GM23338 (cell line): ENCODE measurements at places on chromosomes 6 and 20.

GRCh38 chr6:117840541-117840983 is 66.5 kb upstream of the SLC35F1 start:
- peak; percentile 84 for DNase-seq

DNA sequence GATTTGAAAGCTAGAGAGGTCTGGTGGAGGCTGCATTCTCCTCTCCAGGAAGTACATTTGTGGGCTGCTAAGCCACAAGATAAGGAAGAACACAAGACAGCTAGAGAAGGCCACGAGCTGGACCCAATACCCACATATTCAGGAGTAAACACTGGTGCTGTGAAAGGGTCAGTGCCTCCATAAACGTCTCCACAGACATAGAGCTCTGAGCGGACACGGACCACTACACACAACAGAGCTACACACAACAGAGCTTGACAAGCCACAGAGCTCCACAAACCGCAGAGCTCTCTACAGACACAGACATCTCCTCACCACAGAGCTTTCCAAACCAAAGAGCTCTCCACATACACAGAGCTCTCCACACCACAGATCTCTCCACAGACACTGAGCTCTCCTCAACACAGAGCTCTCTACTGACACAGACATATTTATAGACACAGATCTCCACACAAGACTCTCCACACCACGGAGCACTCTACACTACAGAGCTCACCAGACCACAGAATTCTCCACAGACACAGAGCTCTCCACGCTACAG is 51.9 kb downstream of the ERMARD start:
- DNase-seq: no peak

GRCh38 chr20:23270382-23270911 is 80.1 kb upstream of the NXT1 start:
- no peak for DNase-seq

GRCh38 chr6:81144346-81144745 is 608.1 kb downstream of the TENT5A start:
- no peak for DNase-seq

- DNase-seq: no peak
Observed at GRCh38 chr6:17714879-17715851, 8.4 kb upstream of the NUP153 start.

DNA sequence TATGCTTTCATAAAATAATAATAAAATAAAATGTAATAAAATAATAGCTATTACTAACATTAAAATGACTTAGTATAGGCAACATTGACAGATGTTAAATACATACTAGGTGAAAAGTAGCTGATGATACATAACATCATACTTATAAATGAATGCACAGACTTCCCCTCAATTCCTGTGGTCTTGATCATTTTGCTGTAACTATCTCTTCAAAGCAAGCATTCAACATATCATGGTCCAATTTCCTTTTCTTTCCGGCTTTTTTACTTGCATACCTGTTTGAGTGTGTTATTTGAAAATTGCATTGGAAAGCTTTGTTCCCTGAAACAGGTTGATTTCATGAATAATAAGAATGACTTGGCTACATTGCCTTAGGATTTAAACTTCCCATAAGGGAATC is 309.3 kb downstream of the HDGFL1 start:
- DNase-seq: no peak

- DNase-seq: no peak
Observed at GRCh38 chr20:53052380-53052779, 80.2 kb downstream of the TSHZ2 start.

DNA sequence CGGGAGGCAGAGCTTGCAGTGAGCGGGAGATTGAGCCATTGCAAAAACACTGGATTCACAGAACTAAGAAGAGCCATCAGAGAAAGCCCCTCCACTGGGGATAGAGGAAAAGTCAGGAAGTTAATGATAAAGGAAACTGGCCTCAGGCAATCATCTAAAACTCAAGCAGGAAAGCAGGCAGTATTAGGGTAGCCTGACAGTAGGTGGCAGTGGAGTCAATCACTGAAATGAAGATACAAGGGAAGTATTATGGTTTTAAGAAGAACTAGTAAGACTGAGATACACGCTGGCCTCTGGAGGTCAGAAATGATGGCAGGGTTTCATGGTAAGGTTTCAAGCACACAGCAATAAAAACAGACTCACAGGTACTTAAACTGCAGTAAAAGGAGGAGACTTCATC is 578.3 kb downstream of the HACE1 start:
- peak; percentile 73 for DNase-seq

- no peak for DNase-seq
Observed at GRCh38 chr20:40663304-40663790, 25.7 kb downstream of the MAFB start.

DNA sequence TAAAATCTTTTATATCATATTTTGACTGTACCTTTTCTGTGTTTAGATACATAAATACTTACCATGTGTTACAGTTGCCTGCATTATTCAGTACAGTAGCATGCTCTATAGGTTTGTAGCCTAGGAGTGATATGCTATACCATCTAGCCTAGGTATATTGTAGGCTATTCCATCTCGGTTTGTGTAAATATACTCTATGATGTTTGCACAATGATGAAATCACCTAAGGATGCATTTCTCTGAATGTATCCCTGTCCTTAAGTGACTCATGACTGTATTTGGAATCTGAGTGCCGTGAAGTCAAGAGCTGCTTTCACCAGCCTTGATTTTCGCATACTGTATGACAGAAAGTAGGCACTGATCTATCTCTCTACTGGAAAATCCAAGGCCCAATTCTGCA is 129.9 kb downstream of the UTRN start:
- DNase-seq: no peak

GRCh38 chr6:46243754-46244153 is 73.0 kb upstream of the ENPP5 start:
- no peak for DNase-seq

GRCh38 chr6:107601406-107601805 is 111.5 kb downstream of the SOBP start:
- DNase-seq: no peak

DNA sequence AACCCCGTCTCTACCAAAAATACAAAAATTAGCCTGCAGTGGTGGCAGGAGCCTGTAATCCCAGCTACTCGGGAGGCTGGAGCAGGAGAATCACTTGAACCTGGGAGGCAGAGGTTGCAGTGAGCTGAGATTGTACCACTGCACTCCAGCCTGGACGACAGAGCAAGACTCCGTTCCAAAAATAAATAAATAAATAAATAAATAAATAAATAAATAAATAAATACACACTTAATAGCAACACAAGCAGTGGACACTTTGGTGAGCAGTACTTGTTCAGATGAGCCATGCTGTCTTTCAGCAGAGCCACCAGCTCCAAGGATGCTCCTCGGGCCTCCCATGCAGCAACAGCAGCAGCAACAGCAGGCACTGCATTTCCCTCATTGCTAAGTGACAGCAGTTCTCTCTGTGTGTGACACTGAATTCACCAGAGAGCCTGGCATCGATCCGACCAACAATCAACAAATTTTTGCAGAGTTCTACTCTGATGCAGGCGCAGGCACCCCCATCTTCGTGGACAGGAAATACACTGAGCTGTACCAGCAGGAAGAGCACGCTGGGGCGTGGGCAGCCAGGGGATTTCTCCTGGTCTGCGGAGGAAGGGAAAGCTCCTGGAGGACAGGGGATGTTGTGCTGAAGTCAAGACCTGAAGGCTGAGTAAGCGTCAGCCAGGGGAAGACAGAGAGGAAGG is 54.0 kb upstream of the SNX9 start:
- no peak for DNase-seq

DNA sequence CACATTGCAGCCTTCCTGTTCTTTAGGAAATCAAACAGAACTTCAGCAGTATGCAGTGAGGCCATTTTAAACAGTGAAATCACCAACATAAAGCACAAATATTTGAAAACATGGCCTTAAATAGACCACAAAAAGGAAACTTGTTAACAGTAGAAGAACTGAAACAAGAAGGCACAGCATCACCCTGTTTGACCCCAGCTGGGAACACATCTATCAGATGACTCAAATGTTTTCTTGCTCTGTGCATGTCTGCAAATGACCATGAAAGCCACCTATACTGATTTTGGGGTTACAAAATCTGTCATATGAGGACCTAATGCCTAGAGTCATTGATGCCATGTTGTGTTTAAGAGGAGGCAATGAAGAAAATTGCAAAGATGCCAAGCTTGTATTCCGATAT is 123.8 kb upstream of the ADGRF1 start:
- no peak for DNase-seq

GRCh38 chr6:72639920-72640614 is 18.2 kb downstream of the KCNQ5 start:
- DNase-seq: no peak

GRCh38 chr6:169976301-169977081 is 225.1 kb downstream of the ERMARD start:
- no peak for DNase-seq

GRCh38 chr20:51131811-51132210 is 108.9 kb upstream of the KCNG1 start:
- no peak for DNase-seq

DNA sequence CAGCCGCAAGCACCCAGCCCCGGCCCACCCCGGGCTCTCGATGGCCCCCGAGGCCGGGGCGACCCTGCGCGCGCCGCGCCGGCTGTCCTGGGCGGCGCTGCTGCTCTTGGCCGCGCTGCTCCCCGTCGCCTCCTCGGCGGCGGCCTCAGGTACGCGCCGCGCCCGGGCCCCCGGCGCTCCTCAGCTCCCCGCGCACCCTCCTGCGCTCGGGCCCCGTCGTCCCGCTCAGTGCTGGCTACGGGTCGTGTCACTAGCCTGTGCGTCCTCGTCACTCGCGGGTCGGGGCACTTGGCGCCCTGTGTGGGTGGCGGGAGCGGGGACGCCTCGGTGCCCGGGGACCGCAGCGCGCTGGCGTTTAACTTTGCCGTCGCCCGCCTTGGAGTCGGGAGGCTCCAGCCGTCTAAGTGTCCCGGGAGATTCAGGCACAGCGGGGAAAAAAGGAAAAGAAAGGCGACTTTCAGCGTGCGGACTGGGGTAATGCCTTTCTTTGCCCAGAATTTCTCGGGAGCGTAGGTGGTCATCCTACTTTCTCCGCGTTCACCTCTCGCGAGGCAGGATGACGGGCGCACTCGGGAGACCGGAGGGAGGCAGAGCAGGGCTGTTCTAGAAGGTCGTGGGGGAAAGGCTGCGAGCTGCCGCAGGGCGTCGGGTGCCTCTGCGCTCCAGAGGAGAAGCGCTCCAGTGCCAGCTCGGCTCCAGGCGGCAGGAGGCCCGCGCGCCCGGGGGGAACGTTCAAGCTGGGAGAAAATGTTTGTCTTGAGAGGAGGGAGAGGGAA is 545 bp downstream of the FNDC1 start:
- DNase-seq: peak; percentile 86

DNA sequence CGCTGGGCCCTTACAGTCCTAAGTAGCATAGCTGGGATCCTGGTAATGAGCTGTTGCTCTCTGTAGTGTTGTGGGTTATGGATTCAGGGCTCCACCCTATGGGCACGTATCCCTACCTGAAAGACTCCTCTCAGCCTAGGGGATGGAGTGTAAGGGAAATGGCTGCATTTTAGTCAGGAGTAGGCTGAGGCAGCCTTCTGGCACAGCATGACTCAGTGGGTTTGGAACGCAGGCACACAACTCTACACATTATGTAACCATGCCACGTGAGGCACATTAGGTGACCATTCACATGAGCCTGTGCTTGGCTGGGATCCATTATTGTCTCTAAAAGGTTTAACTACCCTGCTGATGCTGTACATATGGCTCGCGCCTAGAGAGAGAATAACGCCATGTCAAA is 27.8 kb downstream of the HDDC2 start:
- DNase-seq: no peak

- DNase-seq: no peak
Observed at GRCh38 chr20:39825950-39826349, 863.1 kb downstream of the MAFB start.

GRCh38 chr6:133814797-133815196 is 74.1 kb upstream of the TCF21 start:
- no peak for DNase-seq

DNA sequence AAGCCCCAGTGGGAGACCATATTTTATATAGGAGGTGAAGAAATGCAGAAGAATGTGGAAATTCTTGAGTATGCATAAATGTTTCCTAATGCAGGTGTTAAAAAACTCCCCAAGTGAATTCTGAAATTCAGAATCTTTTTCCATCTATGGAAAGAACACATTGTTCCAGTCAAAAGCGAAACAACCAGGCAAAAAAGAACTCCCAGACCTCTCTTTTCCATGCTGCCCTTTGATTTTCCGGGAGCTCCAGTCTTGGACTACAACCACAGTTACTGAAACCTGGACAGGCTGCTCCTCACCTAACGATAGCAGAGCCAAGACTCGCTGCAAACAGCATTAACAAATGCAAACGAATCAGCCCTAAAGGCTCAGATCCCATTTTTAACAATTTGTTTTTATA is 108.7 kb upstream of the CNKSR3 start:
- no peak for DNase-seq

- DNase-seq: no peak
Observed at GRCh38 chr20:59451641-59452040, 151.2 kb downstream of the EDN3 start.
